Activated CD4-positive, alpha-beta T cell treated with anti-CD3 and anti-CD28 coated beads, Interleukin-2, amount 50 U/mL, for 48 hours (primary cell): ENCODE measurements at places on chromosomes 7 and 10.

DNA sequence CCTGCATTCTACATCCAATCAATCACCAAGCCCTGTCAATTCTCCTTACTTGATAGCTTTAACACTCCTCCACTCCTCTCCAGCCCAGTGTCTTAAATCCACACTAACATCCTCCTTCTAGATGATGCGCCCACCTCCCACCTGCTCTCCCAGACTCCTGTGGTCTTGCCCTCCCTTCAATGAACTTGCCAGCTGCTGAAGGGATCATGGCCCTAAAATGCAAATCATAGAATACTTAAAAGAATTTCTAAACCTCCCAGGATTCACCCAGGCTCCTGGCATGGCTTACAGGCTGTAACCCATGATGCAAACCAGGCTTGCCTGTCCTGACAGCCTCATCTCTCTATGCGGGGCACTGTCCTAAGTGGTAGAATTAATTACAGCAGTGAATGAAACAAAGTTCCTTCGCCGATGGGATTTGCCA lies 43.6 kb downstream of the SYPL1 start:
- DNase-seq = no peak

GRCh38 chr10:91909117-91909677 lies at the start of gene FGFBP3:
Gene FGFBP3 (minus strand): TSS chr10:91909486. CDS start chr10:91908969, 517 bp downstream.
- DNase-seq = peak; percentile 59

DNA sequence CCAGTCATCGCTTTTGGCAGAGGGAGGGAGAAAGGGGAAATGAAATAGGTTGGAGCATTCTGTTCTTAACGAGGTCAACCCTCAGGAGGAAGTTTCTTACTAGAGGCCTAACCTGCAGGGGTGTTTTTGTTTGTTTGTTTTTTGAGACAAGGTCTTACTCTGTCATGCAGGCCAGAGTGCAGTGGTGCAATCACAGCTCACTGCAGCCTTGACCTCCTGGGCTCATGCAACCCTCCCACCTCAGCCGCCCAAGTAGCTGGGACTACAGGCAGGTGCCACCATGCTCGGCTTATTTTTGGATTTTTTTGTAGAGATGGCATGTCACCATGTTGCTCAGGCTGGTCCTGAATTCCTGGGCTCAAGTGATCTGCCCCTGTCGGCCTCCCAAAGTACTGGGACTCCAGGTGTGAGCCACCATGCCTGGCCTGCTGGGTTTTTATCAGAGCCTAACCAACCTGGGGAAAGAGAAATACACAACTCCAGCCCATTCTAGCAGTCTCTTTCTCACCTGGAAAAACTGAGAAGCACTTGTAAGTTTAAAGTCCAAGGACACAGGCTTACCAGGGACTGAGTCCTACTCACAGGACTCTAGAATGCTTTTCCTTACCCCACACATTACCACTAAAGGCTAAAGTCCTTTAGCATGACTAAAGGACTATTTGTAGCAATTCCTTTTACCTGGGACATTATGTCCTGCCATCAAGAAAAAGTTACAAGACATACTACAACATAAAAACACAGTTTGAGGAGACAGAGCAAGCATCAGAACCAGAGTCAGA lies 101.0 kb upstream of the EGFR start:
- DNase-seq = no peak

DNA sequence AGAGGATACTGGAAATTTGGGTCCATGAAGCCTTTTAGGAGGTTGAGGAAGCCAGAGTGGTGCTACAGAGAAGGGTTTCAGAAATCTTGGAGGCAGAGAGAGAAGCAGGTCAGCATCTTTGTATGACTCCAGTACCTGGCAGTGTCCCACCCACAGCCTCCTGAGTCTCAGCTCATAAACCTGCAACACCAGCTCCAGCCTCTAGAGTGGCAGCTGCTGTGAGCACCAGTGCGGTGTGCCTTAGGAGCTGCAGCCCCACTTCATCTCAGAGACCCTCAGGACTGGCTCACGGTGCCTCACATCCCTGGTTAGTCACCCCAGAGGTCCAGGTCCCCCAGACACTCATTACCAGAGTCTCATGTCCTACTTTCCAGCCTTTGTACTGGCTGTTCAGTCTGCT lies 84.8 kb upstream of the PRKAR2B start:
- DNase-seq = peak; percentile 8

DNA sequence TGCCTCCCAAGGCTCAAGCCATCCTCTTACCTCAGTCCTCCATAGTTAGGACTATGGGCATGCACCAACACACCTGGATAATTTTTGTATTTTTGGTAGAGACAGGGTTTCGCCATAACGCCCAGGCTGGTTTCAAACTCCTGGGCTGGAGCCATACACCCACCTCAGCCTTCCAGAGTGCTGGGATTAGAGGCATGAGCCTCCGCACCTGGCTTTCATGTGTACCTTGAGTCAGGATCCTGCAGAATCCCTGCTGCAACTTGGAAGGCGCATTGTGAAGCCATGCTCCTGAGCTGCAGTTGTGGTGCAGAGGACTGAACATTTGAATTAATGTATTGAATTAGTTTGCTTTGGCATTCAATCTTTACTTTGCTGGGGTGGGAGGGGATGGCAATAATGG lies 29.4 kb upstream of the NMT2 start:
- DNase-seq = no peak

DNA sequence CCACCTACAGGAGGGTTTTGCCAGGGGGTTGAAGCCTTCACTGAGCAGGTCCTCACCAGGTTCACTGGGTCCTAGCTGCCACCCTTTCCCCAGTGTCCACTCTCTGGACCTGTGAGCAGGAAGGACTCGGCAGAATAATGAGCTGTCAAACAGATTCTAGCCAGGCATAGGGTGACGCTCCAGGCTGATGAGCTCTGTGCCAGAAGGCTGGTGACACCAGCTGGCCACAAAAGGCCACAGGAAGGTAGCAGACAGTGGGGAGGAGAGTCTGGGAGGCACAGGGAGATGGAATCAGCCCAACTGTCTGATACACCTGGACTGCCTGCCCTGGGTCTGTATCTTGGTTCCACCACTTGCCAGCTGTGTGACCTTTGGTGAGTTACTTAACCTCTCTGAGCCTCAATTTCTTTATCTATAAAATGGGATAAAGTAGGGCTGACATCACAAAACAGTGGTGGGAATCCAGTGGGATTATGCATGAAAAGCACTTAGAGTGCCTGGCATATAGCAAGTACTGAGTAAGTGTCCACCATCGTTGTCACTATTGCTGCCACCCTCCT lies 26.7 kb upstream of the NDST2 start:
- no peak for DNase-seq

DNA sequence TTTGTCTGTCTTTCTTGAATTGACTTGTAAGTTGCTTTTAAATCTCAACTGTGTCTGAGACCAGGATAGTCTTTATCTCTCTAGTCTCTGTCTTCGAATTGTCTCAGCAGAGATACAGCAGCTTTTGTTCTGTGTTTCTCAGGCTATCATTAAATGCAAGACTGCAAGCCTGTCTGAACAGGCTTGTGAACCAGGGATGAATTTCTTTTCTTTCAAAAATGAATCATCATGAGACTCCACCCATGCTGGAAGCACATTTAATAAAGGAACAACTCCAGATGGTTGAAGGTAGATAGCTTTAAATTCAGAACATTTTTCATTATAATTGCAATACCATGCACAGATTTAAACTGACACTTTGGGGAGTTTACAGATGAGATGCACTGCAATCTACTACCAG lies 155.9 kb downstream of the SEC23IP start:
- no peak for DNase-seq

GRCh38 chr7:81777697-81778096 lies 7.8 kb upstream of the HGF start:
- no peak for DNase-seq

- no peak for DNase-seq
These were observed 29.2 kb downstream of the CACNA2D1 start for GRCh38 chr7:82414389-82414788.

- no peak for DNase-seq
These were observed 4.2 kb downstream of the AHR start for GRCh38 chr7:17302575-17303142.

GRCh38 chr7:111998326-111998725 lies 207.9 kb downstream of the DOCK4 start:
- no peak for DNase-seq

GRCh38 chr7:152512706-152513105 lies 76.9 kb upstream of the KMT2C start:
- DNase-seq = peak; percentile 8

- DNase-seq = no peak
These were observed 101.3 kb downstream of the COL13A1 start for GRCh38 chr10:69902835-69903535.

GRCh38 chr10:12350925-12351324 lies 1.6 kb downstream of the CAMK1D start:
- DNase-seq = peak; percentile 13

- no peak for DNase-seq
These were observed 651.5 kb downstream of the LRMDA start for GRCh38 chr10:76082956-76083355.

GRCh38 chr7:81327468-81328266 lies 408.8 kb upstream of the SEMA3C start:
- no peak for DNase-seq

GRCh38 chr7:26279405-26279804 lies 12.3 kb upstream of the SNX10 start:
- DNase-seq = peak; percentile 24

GRCh38 chr7:98826811-98827231 lies 43.0 kb downstream of the TMEM130 start:
- DNase-seq = no peak

GRCh38 chr7:94396037-94396431 lies 1.3 kb downstream of the COL1A2 start:
- no peak for DNase-seq

- DNase-seq = no peak
These were observed 917.0 kb downstream of the TYW1 start for GRCh38 chr7:67913604-67914003.

GRCh38 chr10:62068464-62068863 lies 167.0 kb downstream of the ARID5B start:
- no peak for DNase-seq

DNA sequence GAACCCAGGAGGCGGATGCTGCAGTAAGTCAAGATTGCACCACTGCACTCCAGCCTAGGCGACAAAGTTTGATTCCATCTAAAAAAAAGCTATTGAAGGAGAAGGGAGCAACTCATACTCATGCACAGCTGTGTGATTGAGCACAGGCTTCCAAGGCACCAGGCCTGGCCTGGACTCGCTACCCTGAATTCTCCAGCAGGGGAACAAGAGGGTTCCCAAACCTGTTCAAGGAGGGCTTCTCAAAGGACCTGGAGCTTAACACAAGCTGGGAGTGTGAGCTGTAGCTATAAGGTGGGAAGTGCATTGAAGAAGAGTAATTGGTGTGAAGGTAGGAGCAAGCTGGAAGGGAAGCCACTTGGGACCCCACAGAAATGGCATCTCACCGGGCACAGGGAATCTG lies 15.1 kb upstream of the DDIT4 start:
- no peak for DNase-seq

DNA sequence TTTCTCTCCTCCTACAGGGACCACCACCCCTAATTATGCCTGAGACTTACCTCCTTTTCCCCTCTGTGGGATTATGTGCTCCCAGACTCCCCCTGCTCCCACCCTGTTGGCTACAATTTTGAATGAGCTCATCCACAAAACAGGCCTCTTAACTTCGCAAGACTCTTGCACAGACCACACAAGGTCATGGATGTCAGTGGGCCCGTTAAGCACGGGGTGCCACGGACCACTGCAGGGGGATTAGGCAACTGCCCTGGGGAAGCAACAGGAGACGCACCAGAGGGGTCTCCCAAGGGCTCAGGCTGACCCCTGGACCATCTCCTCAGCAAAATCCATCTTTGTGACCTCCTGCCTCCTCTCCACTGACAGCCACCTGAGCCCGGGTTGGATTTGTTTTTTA lies 42.1 kb upstream of the COL13A1 start:
- DNase-seq = no peak

- no peak for DNase-seq
These were observed 11.1 kb upstream of the SDK1 start for GRCh38 chr7:3289996-3290395.

GRCh38 chr10:73414230-73414945 lies 530 bp upstream of the ANXA7 start:
- no peak for DNase-seq

GRCh38 chr10:59907537-59907917 lies 1.2 kb upstream of the CCDC6 start:
- DNase-seq = no peak

DNA sequence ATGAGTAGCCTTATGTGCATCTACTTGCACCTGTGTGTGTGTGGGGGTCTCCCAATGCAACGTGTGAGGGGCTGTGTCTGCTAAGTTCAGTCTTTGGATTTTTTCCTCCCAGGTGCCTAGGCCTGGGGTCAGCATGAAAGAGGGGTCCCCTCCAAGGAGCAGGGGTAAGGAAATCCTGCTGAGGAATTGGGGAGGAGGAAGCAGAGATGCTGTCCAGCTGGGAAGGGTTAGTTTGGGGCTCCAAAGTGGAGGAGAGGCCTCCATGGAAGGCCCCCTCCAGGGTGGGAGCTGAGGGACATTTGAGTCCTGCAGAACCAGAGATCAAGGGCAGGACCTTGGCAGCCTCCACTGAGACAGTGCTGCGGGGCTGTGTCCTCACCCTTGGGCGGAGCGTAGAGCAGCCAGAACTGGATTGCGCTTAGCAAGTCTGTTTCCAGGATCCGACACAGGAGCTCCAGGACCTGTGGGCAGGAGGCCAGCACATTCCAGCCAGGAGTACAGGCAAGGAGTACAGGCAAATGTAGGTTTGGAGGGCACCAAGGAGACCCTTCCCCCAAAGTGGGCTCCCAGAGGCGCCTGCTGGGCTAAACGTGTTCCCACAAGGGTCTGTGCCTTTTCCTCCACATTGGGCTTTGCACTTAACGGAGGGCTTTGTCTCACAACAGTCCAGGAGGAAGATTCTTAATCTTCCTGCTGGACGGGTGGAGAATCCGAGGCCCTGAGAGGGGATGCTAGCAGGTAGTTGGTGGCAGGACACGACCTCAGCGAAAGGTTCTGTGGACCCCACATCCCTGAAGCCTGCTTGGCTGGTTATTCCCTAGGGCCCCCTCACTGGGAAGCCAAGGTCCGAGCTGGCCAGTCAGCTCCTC lies 10.1 kb downstream of the TBATA start:
- no peak for DNase-seq

GRCh38 chr10:13496164-13496563 lies 32.6 kb downstream of the BEND7 start:
- no peak for DNase-seq

GRCh38 chr7:29877196-29877595 lies 70.9 kb downstream of the WIPF3 start:
- DNase-seq = no peak

- no peak for DNase-seq
These were observed 15.5 kb upstream of the DNAJB12 start for GRCh38 chr10:72370201-72370722.

- DNase-seq = no peak
These were observed 29.0 kb downstream of the MRPL32 start for GRCh38 chr7:42961170-42961569.

DNA sequence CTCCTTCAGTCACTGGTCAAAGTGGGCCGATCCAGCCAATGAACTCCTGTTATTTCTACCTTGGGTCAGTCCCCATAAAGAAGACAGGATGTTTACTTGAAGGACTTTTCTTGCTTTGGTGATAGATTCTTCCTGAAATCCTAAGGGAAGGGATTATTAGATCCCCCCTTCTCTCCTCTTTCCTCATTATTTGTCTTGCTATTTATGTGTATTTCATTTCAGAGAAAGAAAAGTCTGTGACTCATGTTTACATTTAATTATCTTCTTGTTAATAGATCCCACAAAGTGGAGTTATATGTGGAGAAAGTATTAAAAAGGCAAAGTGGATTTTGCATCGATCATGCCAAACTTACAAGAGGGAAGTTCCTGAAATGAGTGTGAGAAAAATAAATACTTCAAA lies 341.5 kb downstream of the PHTF2 start:
- no peak for DNase-seq
